Activated T-helper 1 cell treated with anti-CD3 and anti-CD28 coated beads, Interleukin-2, amount 50 U/mL, for 16 hours (primary cell): ENCODE measurements at places on chromosomes 12 and 14.

DNA sequence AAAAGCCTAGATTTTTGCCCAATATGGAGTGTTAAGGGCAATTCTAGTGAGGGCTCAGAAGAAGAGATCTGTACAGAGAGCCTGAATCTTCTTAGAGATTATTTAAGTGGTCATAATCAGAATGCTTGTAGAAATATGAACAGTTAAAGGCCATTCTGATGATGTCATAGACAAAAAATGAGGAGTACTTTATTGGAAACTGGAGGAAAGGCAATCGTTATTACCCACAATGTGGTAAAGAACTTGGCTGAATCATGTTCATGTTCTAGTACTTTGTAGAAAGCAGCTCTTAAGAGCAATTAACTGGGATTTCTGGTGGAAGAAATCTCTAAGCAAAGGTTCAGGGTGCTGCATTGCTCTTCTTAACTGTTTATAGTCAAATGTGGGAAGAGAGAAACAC, 36.4 kb upstream of the SYT10 start:
- no peak for DNase-seq

- DNase-seq, result no peak
These were observed 175.8 kb upstream of the PRMT8 start for GRCh38 chr12:3315201-3315661.

DNA sequence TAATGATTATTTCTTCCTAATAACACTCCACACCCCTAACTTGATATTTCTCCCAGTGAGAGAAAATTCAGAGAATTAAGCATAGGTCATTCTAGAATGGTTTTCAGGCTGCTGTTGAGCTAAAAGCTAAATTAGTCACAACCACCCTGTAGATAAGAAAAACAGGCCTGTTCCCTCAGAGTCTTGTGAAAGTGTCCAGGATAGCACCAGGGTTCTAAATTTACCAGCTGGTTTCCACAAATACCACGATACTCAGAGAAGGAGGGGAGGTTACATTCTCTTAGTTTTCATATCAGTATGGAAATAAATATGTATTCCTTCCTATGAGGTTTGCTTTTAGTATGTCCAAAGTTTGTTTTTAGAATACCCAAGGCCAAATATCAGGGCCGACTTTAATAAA, 66.0 kb upstream of the YARS2 start:
- DNase-seq, result no peak

DNA sequence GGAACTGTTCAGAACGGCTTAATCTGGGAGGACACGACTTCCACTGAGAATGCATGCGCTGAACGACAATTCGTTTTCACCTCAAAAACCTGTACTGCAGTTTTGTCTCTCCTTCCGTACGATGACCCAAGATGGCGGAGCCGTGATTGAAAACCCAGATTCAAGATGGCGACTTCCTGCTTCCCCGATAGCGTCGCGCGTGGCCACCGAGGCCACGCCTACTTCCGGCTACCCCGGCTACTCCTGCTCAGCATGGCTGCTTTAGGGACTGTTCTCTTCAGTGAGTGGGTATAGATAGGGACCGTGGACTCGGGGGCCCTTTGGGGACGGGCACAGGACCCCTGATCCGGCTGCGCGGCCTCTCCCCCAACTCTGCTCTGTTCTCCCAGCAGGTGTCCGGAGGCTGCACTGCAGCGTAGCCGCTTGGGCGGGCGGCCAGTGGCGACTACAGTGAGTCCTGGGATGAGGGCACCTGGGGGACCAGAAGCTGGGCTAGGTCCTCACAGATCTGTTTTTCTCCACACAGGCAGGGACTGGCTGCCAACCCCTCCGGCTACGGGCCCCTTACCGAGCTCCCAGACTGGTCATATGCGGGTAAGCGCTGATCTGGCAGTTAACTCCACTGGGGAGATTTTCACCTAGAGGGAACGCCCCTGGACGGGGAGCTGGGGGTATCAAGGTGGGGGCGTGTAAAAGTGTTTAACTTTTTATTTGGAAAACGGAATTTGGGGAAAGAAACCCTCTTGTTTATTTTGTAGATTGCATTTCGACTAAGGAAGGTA, at the start of gene MRPL52:
MRPL52 (plus strand) TSS at position 227 of the 782 bp plus-strand sequence; CDS start at position 253, 26 bp downstream.
- peak; percentile 81 for DNase-seq

GRCh38 chr12:76226956-76227355, 121.3 kb downstream of the BBS10 start:
- no peak for DNase-seq

DNA sequence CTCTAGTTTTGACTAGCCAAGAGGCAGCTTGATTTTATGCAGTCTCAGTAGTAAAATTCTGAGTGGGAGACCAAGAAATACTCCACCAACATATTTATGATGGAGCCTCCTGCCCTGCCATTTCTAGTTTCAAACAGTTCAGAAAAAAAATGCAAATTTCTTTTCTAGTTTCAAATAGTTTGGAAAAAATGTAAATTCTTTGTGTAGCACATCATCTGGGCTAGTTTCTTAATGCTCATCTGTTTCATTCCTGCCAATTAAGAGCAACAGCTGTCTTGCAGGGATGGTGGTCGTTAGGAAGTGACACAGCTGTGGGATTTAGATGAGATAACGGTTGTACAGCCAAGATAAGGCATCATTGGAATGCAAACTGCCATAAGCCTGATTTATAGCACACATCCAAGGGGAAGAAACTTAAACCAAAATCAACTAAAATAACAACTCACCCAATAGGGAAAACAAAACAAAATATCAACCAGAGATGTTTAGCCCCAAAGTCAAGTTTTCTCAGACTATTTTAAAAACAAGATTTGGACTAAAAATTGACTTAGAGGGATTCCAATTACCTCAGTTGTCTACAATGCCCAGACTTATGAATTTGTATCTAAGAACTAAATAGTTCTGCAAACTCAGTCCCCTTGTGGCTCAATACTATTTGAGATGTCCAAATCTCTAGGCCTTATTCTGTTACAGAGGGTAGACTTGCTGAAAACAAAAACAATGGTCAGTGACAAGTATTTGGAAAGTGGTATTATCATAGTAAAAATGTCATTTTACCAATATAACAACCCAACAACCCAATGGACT, 291.3 kb upstream of the ATP2B1 start:
- no peak for DNase-seq

GRCh38 chr14:20441461-20441860, 5.5 kb upstream of the KLHL33 start:
- DNase-seq, result no peak

DNA sequence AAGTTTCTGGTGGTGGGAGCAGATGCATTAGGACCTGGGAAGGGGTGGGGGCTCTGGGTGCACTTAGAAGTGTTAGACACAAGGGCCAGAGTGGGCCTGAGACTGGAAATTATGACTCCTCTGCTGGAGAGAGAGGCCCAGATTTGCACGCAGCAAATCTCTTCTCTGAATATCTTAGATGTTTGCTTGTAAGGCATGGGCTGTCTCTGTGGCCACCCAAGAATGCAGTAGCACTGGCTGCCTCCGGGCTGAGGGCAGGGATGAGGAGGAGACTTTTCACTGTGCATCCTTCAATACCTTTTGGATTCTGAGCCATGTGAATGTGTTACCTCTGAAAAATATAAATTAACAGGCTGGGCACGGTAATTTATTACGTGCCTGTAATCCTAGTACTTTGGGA, 14.0 kb upstream of the RABGGTA start:
- DNase-seq, result no peak

GRCh38 chr12:43988838-43989560, 153.1 kb downstream of the TMEM117 start:
- DNase-seq, result no peak

DNA sequence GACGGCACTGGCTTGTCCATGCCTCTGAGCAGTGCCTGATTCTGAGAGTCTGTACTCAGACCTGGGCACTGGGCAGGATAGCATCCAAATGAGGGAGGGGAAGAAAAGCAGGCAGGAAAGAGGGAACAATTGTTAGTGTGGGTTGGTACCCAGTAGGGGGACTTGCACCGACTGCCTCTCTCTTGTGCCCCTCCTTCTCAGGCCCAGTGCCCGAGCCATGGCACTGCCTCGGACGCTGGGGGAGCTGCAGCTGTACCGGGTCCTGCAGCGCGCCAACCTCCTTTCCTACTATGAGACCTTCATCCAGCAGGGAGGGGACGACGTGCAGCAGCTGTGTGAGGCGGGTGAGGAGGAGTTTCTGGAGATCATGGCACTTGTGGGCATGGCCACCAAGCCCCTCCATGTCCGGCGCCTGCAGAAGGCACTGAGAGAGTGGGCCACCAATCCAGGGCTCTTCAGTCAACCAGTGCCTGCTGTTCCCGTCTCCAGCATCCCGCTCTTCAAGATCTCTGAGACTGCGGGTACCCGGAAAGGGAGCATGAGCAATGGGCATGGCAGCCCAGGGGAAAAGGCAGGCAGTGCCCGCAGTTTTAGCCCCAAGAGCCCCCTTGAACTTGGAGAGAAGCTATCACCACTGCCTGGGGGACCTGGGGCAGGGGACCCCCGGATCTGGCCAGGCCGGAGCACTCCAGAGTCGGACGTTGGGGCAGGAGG, 2.2 kb downstream of the NAB2 start:
- DNase-seq, result no peak

DNA sequence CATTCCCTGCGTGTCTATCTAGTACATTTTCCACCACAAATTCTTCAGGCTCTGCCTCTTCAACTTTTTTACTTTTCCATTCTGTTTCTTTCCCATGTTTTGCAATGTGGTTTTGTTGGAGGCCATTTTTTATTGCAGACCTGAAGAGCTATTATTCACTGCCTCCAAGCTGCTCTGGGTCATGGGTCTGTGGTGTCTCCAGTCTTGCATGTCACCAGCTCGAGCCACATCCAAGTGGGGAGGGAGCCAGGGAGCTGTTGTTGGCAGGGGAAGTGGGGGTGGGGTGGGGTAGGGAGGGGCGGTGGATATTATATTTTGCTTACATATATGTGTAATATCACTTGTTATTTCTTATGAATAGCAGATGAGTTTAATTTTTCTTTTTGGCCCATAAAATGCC, 69.1 kb downstream of the VEZT start:
- DNase-seq, result no peak

- no peak for DNase-seq
These were observed 78.5 kb downstream of the PPM1H start for GRCh38 chr12:62856454-62856853.

DNA sequence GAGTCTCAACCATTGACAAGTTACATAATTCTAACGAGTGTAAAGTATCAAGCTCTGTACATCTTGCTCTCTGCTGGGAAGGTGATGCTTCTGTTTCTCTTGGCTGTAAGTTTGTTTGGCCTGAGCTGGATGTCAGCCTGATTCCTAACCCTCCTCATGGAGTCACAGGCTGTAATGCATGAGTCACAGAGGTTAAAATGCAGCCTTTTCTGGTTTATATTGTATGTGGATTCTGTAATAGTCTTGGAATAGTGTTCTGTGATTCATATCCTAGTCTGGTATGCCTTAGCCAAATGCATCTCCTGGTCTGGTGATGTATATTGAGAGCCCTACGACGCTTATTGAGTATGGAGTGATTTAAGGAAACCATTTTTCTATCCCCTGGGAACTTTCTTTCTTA, 104.5 kb upstream of the FRMD6 start:
- DNase-seq, result no peak

DNA sequence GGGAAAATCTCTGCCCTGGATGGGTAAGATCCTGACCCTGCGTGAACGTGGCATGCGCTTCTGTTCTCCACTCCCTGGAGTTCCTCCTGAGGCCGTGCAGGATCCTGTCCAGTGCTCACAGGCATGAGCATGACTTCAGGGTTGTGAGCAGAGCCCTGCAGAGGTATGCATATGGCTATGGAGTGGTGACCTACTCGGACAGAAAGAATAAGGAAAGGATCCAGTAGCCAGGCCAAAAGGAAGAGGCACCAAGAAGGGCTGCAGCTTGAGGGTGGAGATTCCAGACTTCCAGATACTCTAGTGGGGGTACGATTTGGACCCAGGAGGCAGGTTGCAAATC, 20.8 kb upstream of the CD27 start:
- no peak for DNase-seq

DNA sequence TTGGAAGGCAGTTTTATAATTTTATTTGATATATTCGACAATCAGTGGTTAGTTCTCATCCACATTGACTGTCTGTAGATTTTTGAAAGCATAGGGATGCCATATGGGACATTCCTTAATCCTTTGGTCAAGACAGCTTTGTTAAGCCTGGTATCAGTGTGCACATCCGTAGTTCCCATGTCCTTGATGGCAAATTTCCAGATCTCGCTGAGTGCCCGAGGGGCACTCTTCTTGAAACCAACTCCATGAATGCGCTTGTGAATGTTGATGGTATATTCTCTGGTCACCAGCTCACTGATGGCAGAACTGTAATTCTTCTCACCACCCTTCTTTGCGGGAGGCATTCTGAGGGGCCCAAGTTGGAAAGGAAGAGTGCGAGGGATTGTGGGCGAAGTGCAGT, 6.1 kb upstream of the DENND5B start:
- no peak for DNase-seq

GRCh38 chr12:94909663-94910062, 93.8 kb downstream of the NDUFA12 start:
- no peak for DNase-seq

GRCh38 chr14:85566603-85567002, 36.7 kb downstream of the FLRT2 start:
- DNase-seq, result no peak

GRCh38 chr14:79265366-79265946, 945.8 kb downstream of the DIO2 start:
- DNase-seq, result no peak

- DNase-seq, result no peak
These were observed 152.7 kb downstream of the ANO2 start for GRCh38 chr12:5792343-5792742.

DNA sequence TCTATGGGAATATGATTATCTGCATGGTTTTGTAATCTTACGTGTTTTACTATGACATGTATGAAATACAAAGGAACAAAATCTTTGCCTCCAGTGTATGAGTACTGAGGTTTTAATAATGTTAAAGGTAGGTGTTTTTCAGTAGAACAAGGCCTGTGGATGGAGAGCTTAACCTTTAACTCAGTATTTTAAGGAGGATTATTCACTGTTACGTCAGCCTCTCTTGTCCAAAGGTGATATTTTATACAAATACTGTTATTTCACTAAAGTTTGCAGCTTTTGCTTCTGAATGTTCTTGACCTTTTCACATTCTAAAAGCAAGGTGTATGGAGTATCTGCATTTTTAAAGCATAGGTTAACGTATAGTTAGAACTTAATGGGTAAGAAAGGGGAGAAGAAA, 195.3 kb downstream of the ERC1 start:
- no peak for DNase-seq

DNA sequence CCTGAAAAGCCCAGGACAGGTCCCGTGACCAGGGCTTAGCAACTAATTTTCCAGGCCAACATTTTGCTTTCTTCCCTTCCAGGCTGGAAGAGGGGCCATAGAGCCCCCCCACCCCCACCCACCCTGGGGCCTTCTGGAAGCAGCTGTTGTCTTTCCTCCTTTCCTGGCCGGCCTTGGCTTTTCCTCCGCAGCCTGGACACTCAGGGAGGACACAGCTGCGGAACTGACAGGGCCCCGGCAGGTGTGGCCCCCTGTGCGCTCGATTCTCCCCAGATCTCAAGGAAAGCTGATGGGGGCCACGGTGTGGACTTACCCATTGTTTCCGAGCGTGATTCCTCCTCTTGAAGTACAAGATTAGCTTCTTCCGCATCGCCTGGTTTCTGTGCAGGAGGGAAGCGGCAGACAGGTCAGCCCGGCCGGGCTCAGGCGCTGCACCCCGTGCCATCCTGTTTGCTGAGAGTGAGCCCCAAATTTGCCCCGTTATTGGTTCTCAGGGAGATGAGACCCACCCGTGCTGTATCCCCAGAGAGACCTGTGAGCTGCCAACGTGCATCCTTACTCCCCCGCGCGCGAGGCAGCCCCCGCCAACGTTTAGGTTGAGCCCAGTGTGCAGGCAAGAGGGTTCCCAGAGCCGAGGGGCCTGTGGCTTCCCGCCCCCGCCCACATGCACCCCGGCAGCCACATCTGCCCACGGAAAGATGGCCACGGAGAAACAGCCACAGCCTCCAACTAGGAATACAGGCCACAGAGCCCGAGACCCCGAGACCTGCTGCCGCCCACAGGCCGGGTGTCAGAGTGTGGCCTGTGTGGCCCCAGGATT, 129.6 kb downstream of the NCOR2 start:
- no peak for DNase-seq
